Esophagus mucosa (tissue), 1 donor: ENCODE measurements at places on chromosomes 6 and 20. TPM values are rescaled to one million over a fixed set of nuclear protein-coding genes. Genes with fewer than 3 reads are reported as not detected.

Gene GRM1
- not detected for total RNA-seq

Gene CRYBG1
- total RNA-seq = 124 TPM

Gene C20orf96
- total RNA-seq = 2.0 TPM

Gene ENPP1
- total RNA-seq = 0.36 TPM

Gene PSMG4
- 19.6 TPM for total RNA-seq

Gene SNPH
- total RNA-seq = 0.64 TPM

Gene ELOVL2
- 0.04 TPM for total RNA-seq

Gene RNASET2
- 23.6 TPM for total RNA-seq

Gene BHLHE23
- not detected for total RNA-seq

Gene SLC22A3
- 8.0 TPM for total RNA-seq

Gene FOXC1
- total RNA-seq = 6.5 TPM

Gene RBM24
- 0.32 TPM for total RNA-seq

Gene GZF1
- total RNA-seq = 3.6 TPM
